ENCODE measurements at places on chromosomes 6 and 20.

DNA sequence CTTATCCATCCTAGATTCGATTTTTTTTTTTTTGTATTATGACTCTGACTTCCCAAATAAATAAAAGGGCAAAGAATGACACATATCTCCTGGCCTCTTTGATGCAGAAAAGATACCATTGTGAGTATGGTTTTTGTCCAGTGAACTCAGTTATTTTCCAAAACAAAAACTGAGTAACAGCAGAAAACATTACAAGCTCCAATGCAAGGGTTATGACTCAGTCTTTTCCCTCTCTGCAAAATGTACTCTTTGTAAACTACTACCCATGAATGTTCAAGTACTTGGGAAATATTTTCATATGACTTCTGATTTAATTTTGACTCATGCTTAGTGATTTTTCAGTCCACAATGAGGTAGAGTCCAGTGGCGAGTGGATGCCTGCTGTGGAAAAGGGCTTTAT, 355.3 kb downstream of the RNF144B start:
- DNase-seq: no peak

GRCh38 chr20:17679941-17680835, 1.9 kb downstream of the RRBP1 start:
- DNase-seq: peak; percentile 48

GRCh38 chr20:33733654-33734576, 2.1 kb downstream of the ZNF341 start:
- DNase-seq: peak; percentile 28

DNA sequence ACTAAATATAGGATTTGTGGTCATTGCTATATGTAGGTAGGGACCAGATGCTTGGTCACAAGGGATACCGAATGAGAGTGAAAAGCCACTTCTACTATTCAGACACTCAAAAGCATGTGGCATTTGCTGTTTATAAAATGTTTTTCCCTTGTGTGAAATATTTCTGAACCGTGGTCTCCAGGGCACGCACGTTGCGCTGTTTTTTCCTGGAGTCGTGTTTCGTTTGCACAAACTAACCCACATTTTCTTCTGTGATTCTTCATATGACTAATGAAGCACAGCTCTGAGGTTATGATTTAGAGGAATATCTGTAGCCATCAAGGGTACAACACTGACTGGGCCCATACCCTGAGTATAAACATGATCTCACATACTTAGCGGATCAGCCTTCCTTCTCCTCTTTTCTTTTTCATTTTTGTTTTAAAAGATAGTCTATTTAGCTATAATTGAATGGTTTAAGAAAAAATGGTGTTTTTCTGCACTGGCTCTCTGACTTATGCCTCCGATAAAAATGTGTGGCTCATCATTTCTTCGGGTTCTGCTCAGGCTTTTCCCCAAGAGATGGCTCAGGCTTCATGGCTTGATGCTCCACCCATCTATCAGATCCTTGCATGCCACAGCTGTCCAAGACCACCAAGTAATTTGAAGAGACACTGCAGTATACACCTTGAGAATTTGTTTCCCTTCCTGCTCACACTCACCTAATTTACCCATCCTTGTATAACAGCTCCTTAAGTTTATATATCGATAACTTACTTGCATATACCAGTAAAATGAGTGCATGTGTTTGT, 59.9 kb upstream of the HBS1L start:
- DNase-seq: no peak

GRCh38 chr6:135230711-135231468, 49.8 kb downstream of the MYB start:
- DNase-seq: no peak

DNA sequence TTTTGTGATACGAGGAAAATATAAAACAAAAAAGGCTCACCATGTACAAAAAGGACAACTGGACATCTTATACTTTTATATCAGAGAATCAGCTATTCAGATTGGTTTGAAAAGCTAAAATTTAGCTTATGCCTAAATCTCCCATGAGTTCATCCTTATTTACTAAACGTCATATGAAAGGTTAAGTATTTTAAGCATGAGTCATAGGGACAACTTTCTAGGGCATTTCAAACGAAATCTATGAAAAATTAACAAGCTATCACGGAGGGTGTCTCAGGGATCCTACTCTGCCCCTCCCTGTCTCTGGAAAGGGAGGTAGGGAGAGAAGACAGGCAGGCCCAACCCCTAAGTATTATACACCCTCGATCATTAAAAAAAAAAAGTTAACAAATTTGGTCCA, 124.1 kb upstream of the LOC128125822 start:
- DNase-seq: no peak

- DNase-seq: no peak
These were observed 110.7 kb downstream of the KIF6 start for GRCh38 chr6:39614393-39614950.

DNA sequence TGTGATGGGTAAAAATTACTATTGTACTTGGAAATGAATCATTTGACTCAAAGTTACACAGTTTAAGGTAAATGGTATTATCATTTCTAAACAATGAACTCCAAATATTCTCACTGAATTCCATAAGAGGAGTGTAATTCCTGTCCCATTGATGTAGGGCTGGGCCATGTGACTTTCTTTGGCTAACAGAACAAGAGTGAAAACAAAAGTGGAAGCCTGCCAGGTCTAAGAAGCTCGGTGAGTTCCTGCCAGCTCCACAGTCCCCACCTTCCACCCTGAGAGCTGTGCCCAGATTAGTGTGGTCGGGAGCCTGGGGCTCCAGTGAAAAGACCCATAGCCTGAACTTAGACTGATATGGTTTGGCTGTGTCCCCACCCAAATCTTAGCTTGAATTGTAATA, 24.6 kb downstream of the TBXT start:
- DNase-seq: no peak

- no peak for DNase-seq
These were observed 80.8 kb upstream of the PTPN1 start for GRCh38 chr20:50429412-50429811.

DNA sequence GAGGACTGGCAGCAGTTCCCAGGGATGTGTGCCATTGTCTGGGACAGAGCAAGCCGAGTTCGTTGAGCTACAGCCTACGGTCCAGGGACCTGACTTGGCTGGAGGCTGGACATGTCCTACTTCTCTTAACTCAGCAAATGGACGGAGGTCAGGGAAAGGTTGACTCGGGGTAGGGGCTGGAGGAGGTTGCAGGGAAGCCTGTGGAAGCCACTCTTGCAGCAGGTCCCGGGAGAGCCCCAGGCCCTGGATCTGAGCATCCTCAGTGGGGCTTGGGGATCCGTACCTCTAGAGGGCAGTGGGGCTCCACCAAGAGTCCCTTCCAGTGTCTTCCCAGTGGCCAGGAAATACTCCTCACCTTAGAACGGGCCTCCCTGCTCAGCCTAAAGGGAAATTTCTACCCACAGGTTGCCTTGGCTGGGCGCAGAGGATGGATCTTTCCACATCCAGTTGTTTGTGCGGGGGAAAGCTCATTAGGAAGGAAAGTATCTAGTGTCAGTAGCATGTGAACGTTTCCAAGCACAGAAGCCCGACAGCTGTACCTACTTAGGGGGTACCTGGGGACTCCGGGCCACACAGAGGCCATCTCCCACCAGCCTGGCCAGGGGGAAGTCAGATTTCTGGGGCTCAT, 170.2 kb downstream of the NFATC2 start:
- peak; percentile 79 for DNase-seq

- no peak for DNase-seq
These were observed 63.7 kb upstream of the RIMS1 start for GRCh38 chr6:71822625-71823024.

DNA sequence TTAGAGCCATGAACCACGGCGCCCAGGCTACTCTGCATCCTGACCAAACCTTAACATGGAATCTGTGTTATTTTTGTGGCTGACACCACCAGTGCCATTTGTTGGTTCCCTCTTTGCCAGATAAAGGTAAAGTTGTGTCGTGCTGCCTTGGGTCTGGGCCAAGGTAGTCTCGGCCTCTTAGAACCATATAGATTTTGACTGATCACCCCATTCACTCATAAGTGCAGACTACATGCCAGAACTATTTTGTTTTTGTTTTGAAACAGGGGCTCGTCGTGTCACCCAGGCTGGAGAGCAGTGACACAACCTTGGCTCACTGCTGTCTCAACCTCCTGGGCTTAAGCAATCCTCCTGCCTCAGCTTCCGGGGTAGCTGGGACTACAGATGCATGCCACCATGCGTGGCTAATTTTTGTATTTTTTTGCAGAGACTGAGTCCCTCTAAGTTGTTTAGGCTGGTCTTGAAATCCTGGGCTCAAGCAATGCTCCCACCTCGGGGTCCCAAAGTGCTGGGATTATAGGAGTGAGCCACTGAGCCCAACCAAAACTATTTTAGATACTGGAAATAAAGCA, 19.2 kb upstream of the RIPOR3 start:
- DNase-seq: no peak

GRCh38 chr6:144286503-144287393, 1.6 kb downstream of the UTRN start:
- DNase-seq: peak; percentile 82

DNA sequence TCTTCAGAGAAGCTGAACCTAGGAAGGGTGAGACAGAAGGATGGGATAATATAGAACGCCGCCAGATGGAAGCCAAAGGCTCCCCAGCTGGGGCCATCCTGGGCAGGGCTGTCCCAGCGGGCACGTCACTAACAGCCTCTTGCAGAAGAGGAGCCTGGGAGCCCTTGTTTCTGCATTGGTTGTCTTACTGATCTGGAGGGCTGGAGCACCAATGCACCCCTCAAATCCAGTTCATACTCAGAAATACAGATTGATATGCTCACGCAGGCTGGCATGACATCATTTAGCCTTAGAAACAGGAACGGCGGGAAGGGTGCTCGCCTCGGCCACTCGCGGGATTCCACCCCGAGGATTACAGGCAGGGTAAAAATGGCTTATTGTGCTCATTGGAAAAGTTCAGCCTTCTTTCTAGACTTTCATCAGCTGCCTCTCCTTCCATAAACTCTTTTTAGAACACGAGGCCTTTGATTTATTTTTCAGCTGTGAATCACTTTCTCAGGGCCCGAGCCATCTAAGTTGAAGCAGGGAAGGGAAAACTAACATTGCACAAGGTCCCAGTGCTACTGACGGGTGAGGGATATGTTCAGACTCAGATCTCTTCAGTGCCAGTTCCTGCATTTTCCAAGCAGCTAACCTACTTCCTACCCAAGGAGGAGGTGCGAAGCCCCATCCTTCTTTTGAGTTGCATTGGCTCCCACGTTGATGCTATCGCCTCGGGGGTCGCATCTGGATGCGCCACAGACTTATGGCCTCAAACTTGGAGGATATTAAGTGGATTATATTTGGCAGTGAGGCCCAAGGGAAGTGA, 82.3 kb downstream of the GMPR start:
- DNase-seq: no peak

GRCh38 chr6:29537714-29538403, 21.7 kb downstream of the UBD start:
- DNase-seq: no peak

GRCh38 chr20:23774081-23774480, 23.3 kb upstream of the CST1 start:
- no peak for DNase-seq

- DNase-seq: no peak
These were observed 874.2 kb upstream of the GJE1 start for GRCh38 chr6:141258516-141258915.

DNA sequence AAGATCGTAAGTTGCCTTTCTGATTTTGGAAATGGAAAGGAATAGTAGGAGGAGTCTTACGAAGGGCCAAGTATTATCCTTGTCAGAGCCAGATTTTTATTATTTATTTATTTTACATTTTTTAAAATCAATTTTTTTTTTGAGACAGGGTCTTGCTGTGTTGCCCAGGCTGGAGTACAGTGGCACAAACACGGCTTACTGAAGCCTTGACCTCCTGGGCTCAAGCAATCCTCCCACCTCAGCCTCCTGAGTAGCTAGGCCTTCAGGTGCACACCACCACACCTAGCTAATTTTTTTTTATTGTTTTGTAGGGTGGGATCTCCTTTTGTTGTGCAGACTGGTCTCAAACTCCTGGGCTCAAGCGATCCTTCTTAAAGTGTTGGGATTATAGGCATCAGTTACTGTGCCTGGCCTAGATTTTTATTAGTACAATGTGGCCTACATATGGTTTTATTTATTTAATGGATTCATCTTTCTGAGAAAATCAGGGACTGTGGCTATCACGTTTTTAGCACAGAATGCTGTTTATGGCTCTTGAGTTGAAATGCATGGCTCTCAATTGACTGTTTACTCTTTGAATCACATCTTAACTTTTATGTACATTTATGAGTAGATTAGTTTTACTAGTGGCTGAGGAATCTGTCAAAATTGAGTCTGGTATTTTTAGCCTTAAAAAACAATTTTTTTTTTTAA, 16.7 kb downstream of the CDC5L start:
- DNase-seq: no peak

DNA sequence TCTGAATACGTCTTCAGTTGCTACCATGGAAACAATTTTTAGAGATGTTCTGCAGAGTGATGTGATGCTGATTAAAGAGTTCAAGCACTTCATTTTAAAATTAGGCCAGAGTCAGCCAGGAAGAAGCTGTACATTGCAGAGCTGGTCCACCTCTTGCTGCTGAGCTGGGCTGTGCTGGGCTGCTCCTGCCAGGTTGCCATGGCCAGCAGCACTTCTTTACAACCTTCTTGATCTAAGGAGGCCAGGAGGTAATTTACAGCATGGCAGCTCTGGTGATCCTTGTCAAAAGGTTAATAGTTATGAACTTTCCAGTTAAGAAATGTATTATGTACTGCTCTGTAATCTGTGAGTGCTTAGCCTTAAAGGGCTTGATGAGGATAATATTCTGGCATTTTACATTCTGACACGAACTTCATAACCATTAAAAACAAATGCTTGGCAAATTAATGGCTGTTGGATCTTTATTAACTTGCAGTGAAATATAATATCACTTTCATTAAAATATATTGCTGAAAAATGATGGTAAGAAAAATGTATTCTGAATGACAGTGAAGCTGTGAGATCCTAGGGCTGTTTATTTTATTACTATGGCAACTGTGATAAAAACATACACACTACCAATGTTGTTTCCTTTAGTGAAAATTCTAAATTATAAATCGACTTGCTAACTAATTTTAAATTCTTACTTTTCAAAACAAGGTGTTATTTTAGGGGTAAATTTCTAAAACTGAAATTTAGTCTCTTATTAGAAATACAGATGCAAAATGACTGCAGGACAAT, 259.7 kb downstream of the RFPL4B start:
- DNase-seq: peak; percentile 29

DNA sequence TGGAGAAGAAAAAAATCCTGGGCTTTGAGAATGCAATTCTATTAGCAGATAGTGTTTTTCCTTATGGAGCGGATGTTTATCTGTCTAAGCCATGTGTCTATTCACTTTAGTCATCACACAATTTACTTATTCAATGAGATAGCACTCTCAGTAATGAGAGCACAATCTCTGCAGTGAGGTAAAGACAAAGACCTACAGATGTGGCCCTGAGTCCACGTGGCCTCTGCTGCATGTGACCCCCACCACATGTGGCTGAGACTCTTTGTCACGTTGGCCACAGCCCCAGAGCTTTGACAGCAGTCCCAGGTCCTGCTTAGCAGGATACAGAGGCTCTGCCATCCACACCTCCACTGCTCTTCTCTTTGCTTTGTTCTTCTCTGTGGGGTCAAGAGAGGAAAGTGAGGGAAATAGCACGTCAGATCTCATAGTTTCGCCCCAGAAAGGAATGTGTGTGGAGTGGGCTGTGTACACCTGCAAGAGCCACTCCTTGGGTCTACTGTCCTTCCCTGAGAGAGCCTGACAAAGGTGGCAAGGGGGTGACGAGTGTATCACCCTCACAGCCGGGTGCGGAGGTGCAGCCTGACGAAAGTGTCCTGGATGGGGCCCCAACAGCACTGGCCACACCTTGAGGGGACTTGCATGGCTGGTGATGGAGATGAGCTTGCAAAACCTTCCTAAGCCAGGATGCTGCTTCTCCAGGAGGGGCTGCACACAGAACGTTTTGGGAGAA, 40.7 kb downstream of the ZNF831 start:
- no peak for DNase-seq

GRCh38 chr20:19921284-19921793, 95.8 kb upstream of the NAA20 start:
- no peak for DNase-seq

All from femur (tissue), 1 donor.